ENCODE measurements at places on chromosomes 16 and 17.

GRCh38 chr17:45061606-45062205, 589 bp downstream of the NMT1 start:
- no peak for DNase-seq

DNA sequence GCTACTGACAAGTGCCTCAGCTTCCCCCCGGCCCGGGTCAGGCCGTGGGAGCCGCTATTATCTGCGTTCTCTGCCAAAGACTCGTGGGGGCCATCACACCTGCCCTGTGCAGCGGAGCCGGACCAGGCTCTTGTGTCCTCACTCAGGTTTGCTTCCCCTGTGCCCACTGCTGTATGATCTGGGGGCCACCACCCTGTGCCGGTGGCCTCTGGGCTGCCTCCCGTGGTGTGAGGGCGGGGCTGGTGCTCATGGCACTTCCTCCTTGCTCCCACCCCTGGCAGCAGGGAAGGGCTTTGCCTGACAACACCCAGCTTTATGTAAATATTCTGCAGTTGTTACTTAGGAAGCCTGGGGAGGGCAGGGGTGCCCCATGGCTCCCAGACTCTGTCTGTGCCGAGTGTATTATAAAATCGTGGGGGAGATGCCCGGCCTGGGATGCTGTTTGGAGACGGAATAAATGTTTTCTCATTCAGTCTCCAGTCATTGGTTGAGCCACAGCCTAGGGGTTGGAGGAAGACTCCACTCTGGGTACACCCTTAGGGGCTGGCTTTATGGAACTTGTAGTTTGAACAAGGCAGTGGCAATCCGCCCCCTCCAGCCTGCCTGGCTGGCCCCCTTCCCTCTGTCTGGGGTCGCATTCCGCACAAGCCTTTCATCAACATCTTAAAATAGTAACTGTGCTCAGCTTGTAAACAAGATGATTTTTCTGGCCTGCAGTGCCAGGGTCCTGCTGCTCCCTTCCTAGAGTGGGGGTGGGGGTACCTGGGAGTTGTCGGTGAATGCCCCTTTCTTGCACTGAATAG, 4.1 kb downstream of the SYNGR2 start:
- no peak for DNase-seq

GRCh38 chr17:27207073-27207513, 86.8 kb upstream of the WSB1 start:
- DNase-seq = no peak

- no peak for DNase-seq
These were observed 37.4 kb upstream of the NDRG4 start for GRCh38 chr16:58462499-58462996.

DNA sequence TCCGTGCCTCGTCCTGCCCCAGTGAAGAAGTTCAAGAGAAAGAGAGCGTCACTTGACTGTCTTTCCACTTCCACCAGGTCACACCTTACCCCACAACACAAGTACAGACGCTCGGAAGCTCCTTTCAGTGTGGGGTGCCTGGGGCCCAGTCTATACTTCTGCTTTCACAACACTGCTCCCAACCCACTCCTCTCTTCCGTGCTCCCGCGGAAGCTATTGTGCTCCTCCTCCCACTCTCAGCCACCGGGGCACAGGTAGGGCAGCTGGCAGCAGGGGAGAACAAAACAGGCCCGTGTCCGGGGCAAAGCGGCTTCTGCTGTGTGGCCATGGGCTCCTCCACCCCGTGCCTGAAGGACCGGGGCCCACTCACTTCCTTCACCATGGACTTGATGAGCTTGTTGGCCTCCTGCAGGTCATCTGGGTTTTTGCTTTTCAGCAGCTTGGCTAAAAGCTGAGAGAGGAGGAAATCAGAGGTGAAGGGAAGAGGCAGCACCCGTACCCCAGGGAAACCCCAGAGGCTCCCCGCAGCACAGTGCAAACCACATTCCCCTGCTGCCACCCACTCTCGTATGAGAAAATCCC, 18.9 kb downstream of the GGA3 start:
- no peak for DNase-seq

DNA sequence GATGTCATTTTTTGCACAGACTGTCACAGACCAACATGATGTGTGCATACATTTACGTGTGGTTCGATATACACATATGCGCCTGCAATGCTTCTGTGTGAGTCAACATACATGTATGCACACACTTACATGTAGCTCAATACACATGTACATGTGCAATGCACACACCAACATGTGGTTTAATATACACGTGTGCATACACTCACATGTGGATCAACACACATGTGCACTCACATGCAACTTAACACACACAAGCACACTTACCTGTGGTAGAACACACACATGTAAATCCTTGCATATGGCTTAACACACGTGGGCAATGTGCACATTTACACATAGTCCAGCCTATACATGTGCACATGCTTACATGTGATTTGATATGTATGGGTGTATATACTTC, 97.5 kb downstream of the CYLD start:
- DNase-seq = no peak

DNA sequence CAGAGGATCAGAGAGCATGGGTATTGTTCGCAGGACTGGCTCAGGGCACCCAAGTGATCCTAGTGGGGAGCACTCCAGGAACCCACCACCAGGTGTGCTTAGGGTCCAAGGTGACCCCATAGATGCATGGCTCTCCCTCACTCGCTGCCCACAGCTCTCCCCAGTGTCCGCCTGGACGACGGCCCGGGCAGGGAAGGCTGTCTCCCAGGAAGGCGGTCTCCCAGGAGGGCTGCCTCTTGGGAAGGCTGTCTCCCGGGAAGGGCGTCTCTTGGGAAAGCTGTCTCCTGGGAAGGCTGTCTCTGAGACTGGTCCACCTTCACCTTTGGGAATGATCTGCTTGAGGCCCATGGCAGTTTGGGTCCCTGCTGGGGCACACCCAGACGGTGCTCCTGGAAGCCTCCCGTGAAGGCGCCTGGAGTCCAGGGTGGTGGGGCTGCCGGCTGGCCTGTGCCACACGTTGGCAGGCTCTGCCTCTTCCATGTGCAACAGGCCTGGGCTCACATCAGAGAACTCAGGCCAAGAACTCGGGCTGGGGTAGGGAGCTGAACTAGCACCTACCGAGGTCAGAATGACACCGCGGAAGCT, 5.0 kb downstream of the ECI1 start:
- peak; percentile 31 for DNase-seq

GRCh38 chr16:76222087-76222486, 55.1 kb upstream of the CNTNAP4 start:
- DNase-seq = no peak

DNA sequence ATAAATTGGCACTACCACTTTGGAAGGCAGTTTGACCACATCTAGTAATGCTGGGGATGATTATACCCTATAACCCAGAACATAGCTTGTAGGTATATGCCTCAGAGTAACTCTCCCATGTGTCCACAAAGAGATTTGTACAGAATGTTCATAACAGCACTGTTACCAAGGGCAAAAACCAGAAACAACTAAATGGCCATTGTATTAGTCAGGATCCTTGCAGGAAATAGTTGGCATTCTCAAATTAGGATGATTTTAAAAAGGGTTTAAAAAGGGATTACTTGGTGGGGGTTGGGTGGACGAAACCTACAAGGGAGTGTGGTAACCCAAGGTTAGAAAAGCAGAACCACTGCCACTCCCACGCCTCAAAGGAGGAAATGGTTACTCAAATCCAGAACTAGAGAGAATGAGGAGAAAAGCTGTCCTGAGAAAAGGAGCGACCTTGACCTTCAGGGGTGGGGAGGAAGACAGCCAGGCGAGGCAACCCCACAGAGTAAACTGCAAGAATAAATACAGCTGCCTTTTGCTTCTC, 2.1 kb downstream of the CPPED1 start:
- DNase-seq = no peak

- DNase-seq = no peak
These were observed 37.5 kb upstream of the PHB1 start for GRCh38 chr17:49452201-49452600.

- DNase-seq = no peak
These were observed 10.3 kb upstream of the MED9 start for GRCh38 chr17:17466511-17466910.

DNA sequence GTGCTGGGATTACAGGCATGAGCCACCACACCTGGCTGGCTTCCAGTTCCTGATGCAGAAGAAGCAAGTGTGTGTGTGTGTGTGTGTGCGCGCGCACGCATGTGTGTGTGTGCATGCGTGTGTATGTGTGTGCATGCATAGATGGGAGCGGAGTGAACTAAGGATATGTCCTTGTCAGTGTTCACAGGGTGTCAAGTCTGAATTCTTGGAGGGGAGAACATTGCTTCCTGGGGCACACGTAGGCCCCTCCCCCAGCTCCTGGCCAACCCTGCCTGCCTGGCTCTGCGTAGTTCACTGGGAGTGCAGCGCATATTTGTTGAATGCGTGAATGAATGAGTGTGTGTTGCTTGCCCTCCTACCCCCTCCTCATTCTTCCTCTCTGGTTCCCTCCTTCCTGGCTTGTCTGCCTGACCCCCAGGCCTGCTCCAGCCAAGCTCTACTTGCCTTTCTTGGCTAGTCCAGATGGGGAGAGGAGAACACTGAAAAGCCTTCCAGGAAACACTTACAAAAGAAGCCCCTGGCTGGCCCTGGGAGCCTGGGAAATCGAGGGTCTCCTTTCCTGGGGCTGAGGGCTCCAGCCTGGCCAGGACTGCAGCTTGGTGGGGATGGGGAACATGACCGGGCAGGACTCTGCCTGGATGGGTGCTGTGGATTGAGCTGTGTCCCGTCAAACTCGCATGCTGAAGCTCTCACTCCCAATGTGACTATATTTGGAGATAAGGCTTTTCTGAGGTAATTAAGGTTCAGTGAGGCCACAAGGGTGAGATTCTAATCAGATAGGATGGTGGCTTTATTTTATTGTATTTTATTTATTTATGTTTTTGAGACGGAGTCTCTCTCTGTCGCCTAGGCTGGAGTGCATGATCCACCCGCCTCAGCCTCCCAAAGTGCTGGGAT, 27.9 kb downstream of the IGFBP4 start:
- DNase-seq = peak; percentile 17

GRCh38 chr17:71441098-71441497, 679.7 kb upstream of the SOX9 start:
- no peak for DNase-seq

DNA sequence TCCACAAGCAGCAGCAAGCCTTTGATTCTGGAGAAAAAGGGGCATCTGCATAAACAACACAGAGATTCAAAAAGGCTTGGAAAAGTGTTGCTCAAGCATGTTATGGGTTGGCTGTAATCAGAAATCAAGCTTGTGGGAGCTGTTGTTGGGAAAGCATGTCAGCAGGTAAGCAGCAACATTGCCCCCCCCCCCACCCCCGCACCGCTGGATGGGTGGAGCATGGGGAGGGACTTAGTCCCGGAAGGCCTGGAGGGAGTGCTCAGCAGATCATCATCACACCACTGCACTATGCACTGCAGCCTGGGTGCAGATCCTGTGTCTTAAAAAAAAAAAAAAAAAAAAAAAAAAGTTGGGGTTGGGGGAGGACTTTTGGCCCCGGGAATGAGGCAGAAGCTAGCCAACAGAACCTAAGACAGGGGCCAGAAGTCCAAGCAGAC, 16.8 kb upstream of the AKAP1 start:
- DNase-seq = no peak

DNA sequence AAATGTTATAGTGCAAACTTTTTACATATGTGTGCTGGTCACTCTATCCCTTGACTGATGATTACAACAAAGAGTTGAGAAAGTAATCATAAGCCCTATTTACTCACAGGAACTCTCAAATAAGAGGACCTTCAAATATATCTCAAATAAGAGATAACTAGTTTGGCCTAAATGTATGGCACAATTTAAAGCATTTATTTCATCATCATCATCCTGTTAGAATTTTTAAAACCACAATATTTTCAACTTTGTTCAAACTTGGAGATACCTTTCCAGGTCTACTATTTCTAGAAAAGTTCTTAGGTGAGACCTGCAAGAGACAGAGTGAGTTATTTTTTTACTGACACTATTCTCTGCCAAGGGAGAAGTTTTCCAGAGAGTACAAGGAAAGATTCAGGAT, 5.5 kb downstream of the CPPED1 start:
- no peak for DNase-seq

DNA sequence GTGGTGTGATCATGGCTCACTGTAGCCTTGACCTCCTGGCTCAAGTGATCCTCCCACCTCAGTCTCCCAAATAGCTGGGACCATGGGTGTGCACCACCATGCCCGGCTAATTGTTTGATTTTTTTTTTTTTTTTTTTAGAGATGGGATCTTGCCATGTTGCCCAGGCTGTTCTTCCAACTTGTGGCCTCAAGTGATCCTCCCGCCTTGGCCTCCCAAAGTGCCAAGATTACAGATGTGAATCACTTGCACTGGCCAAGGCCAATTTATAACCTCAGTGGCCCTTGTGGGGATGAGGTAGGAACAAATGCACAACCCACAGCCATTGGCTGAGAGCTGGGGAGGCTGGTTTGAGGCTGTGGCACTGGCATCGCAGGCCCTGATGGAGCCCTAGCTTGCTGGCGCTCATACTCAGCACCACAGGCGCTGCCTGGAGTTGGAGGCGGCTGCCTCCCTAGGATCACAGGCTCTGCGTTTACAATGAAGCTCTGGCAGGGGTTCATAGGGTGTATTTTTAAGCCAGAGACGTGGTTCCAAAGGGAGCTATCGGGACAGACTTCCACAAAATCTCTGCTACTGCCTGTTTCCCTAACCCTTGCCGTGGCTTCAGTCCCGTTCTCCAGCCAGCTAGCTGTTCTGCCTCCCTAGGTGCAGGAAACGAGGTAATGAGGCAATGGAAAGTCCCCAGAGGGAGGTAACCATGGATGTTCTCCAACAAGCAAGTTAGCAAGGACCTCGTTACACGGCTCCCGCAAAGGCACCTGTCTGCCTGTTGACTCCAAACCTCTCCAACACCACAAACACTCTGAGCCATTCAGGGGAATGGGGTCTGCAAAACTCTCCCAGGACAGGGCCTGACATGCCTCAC, 2.9 kb downstream of the ABCA3 start:
- DNase-seq = no peak

- DNase-seq = no peak
These were observed 204.6 kb downstream of the STX8 start for GRCh38 chr17:9371019-9371418.

- DNase-seq = no peak
These were observed 12.0 kb upstream of the KRT23 start for GRCh38 chr17:40949418-40949817.

DNA sequence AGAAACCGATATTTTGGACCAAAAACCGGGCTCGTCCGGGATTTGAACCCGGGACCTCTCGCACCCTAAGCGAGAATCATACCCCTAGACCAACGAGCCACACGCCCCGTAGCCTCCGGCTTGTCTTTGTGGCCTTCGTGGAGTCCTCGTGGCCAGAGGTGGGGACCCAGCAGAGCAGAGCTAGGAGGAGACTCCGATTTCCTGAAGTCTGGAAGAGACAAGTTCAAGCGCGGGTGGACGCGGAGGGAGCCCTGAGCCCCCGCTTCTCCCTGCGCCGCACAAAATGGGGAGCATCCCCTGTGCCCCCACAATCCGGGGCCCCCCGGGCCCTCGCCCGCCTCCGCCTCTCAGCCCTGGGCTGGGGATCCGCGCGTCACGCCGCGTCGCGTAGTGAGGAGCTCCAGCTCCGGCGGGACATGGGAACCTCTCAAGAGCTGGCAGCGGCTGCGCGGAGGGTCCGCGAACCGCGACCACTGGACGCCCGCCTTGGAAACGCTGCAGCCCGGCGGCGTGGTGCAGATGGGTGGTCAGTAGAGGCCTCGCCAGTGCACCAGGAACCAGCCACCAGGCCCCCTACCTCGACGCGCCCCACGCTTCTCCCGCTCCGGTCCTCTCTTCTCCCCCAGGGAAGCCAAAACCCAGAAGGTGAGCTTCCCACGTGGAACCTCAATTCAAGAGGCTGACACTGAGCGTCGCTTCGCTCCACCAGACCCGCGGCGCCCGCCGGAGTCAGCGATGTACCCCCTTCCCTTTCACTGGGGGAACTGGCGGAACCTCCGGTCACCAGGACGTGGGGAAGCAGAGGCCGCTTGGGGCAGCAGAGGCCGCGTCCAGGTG, 5.2 kb upstream of the OR1F1 start:
- DNase-seq = no peak

- DNase-seq = no peak
These were observed 51.5 kb downstream of the CHCT1 start for GRCh38 chr17:60473788-60474187.
